Sciatic nerve (tissue), 2 donors: ENCODE measurements at places on chromosomes 3 and 15.

GRCh38 chr3:72408983-72409779 lies 439.1 kb downstream of the SHQ1 start:
- no peak for DNase-seq

DNA sequence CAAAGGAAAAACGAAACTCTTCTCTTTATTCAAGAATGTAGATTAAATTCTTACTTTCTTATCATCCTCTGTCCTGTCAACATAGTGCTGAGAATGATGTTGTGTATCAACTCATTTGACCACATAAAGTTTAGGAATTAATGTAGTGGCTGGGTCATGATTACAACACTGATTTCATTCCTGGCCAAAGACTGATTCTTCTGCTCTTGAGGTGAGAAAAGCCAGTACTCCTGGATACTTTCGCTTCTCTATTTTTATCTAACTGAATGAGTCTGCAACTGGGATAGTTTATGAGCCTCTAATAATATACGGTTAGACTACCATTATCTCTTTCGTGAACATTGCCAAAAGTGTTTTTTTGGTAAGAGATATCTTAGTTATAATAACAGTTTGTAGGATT lies 173.0 kb downstream of the LPP start:
- no peak for DNase-seq

DNA sequence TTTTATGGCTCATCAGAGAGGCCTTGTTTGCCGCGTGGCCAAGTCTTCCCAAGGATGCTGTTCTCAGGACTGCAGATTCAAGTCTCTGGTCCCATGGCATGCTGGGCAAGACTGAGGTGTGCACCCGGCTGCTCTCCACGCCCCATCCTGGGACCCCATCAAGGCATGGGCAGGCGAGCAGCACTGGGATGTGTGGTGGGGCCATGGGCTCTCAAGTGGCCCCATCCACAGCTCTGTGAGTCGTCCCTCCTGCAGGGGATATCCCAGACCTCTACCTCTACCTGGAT lies 13.1 kb upstream of the GP9 start:
- no peak for DNase-seq

DNA sequence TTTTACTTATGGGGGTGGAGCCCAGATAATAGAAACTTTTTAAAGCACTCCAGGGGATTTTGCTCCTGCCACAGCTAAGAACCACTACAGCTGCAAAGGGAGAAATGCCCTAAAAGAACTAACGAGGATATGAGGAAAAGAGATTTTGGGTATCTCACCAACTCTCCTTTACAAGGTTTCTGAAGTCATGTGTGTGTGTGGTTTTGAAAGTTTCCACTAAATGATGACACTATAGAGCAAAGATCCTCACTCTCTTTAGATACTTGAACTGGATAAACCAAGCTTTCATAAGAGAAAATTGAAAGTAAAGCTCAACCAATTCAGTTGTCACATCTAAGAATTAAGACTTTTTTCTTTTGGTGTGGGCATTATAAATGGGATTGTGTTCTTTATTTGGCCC lies 455.3 kb upstream of the ALCAM start:
- no peak for DNase-seq

GRCh38 chr3:108342837-108343486 lies 46.6 kb downstream of the HHLA2 start:
- no peak for DNase-seq

- DNase-seq: no peak
These were observed 1.1 kb upstream of the SPTBN5 start for GRCh38 chr15:41894791-41895463.
